ENCODE measurements at places on chromosomes 2 and 18.
A peak's percentile ranks its signal among the peaks of the same experiment; 100 is the strongest.

DNA sequence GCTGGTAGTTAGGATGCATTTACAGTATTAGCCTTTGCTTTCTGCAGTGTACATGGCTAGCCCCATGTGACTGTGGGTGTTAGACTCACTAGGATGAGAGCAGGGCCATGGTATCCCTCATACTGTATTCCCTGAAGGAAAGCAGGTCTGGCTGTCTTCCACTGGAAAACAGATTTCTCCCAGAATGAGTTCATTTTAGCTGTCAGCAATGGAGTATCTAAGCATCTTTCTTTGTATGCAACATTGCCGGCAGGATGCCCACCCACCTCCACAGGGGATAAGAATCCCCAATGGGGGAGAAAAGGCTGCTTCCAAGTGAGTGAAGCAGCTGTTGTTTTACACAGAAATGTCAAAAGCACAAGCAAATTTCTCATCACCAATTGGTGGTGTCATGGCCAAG lies 142.7 kb upstream of the KLHL14 start:
- no peak for DNase-seq

- no peak for DNase-seq
These were observed 13.5 kb downstream of the ALPK2 start for GRCh38 chr18:58615140-58616132.

- no peak for DNase-seq
These were observed 175.1 kb downstream of the FAM210A start for GRCh38 chr18:13551305-13551603.

DNA sequence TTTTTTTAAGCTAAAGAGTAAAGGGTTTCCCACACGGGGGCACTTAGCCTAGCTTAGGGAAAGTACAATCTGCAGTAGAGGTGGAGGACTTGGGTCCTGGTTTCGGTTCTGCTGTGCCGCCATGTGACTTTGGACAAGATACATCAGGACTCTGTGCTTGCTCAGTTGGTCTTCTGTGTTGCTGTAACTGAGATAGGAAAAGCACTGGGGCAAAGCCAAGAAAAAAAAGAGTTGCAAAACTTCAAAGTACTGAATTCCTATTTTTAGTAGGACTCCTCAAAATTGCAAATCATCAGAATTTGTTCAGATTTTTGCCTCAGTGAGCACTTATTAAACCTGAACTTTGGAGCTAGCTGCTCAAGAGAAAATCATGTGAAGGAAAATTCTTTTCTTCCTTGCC lies 96.3 kb upstream of the STON1 start:
- DNase-seq = no peak

- DNase-seq = no peak
These were observed 531.2 kb downstream of the NYAP2 start for GRCh38 chr2:225930687-225931086.

DNA sequence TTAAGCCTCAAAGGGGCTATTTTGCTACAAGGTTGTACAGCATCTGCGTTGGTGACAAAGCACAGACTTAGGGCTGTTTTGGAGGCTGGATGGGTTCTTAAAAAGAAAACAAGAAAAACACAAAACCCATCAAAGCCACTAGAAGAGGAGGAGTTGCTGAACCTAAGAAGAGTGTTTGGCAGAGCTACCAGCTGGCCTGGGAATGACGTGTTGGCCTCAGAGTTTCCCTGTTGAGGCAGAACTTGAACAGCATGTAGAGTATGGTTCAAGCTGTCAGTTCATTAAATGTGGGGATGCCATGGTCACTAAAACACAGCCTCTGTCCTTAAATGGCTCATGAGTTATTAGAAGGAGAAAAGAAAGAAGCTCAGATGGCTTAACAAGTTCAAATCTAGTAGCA lies 162.5 kb downstream of the TTC32 start:
- no peak for DNase-seq

- no peak for DNase-seq
These were observed 2.9 kb downstream of the UGT1A7 start for GRCh38 chr2:233684640-233685039.

DNA sequence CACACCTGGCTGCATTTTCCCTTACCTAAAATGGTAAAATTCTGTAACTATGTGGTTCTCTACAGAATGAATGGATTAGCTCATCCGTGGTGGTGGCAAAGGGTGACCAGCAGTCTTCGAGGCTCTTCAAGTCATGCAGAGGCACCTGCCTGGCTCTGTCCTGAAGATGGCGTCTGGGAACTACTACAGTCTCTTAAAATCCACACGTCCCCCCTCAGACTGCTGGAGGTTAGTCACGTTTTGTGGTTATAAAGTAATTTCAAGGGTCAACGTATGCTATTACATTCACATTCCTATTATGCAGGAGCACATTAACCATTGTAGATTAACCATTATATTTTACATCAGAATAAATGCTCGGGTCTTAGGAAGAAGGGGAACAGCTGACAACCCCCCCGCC lies 616.7 kb downstream of the GALR1 start:
- DNase-seq = no peak

DNA sequence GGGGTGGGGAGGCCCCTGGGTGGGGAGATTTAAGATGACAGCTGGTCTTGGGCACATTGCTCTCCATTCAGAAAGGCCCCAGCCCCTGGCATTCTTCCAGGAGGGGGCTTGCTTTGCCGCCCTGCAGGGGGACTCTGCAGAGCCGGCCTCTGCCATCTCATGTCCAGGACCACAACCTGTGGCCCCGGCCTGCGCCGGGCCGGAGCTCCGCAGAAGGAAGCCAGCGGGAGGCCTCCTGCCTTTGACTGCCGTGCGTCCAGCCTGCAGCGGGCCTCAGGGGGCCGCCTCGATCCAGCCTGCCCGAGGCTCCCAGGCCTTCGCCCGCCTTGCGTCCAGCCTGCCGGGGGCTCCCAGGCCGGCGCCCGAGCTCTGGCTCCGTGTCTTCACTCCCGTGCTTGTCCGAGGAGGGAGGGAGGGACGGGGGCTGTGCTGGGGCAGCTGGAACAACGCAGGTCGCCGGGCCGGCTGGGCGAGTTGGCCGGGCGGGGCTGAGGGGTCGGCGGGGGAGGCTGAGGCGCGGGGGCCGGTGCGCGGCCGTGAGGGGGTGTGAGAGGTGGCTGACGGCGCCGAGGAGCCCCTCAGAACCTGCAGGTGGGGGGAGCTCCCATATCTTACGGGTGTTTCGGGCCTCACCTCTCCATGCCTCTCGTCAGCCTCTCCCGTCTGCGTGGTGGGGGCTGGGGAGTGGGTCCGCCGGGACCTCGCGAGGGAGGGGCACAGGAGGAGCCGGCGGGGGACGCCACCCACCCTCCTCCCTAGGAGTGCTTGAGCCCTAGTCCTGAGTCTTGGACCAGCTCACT lies 20.4 kb downstream of the GPC1 start:
- DNase-seq = no peak

GRCh38 chr18:12463191-12463590 lies 55.5 kb downstream of the PRELID3A start:
- DNase-seq = no peak

DNA sequence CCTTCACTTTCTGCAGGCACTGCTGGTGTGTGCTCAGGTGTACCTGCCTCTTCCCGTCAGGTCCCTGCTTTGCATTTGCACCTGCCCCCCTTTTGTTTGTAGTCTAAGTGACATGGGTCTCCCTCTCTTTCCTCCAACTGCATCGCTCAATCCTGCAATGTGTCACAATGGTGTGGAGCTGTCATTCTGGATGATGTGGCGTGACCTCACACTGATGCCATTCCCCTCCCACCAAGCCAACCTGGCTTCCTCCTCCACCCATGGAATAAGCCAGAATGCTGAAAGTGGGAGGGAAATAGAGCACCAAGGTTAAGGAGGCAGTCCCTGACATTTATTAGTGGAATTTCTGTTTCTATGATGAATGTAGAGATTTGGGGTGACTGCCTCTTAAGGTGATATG lies 156.7 kb downstream of the ZBTB7C start:
- no peak for DNase-seq

DNA sequence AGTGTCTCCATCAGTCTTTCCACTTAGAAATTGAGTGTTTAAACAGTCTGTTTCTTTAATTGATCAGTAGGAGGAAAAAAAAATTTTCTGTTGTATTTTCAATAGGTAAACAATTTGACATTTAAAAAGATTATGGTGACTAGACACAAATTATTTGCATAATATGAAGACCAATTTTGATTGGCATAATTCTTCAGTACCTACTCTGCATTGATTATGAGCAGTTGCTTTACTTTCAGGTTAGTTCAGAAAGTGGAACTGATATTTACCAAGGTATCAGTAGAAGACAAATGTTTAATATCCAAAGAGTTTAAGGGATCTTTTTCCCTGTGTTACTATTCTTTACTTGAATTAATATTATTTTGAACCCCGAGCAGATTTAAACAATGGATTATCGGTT lies 2.6 kb downstream of the ADAM23 start:
- no peak for DNase-seq

DNA sequence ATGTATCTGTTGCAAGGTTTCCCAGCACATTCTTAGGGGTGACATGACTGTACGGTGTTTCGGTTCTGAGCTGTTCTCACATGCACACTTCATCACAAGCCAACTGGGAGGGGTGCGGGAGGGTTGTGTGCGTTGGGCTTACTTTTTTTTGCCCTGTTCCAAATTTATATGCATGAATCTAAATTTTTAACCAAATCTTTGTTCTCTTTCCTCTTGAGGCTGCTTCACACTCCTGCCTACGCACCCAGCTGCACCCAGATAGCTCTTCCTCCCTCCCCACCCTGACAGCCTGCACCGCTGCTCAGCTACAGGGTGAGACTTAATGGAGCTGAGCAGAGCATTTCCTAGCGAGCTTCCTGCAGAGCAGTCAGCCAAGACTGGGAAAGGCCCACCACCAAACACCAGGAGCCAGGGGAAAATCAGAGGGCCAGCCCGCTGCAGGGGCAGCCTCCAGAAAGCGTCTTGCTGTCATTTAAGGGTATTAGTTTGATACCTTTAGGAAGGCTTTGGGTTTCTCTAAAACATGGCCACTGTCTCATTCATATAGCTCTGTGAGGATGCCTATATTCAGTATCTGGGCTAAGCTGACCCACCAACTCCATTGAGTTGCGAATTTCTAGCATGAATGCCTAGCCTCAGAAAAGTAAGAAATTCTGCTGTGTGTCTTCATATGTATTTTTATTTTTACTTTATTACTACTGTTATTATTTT lies 84.5 kb downstream of the POU3F3 start:
- no peak for DNase-seq

GRCh38 chr2:102063487-102063911 lies 71.7 kb downstream of the IL1R2 start:
- DNase-seq = no peak

- DNase-seq = no peak
These were observed 66.5 kb downstream of the TCF7L1 start for GRCh38 chr2:85199698-85200097.

DNA sequence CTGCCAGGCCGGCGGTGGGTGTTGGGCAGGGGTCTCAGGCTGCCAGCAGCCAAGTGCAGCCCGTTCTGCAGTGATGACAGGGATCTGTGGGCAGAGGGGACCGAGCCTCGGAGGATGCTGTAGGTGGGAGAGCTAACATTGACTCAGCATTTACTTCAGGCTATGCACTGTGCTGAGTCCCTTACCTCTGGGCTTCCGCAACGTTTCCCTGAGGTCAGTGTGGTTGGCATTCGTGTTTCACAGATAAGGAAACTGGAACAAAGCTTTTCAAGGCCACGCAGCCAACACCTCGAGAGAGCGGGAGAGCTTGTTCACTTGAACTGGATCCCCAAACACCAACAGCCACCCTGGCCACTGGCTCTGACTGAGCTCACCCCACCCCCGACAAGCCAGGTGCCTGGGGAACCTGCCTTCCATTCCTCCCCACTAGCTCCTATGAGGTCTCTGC lies 839 bp upstream of the GPR148 start:
- peak; percentile 89 for DNase-seq

- DNase-seq = no peak
These were observed 71.7 kb upstream of the SKOR2 start for GRCh38 chr18:47323158-47323557.

DNA sequence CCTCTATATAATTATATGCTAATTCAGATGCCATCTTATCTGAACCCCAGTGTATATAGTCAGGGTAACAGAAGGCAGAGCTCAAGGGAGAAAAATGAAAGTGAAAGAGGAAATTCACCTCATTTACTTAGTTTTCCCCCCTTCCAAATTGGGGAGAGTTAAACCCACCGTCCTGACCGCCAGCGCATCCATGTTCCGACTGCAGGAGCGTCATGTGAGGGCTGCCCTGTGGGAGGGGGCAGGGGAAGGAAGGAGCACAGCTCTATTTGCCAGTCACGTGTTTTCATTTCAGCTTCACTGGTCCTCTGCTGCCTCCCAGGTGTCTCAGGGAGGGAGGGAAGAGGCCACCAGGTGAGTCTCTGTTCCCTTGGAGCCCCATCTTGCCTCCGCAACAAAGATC lies 13.2 kb downstream of the CNNM4 start:
- DNase-seq = no peak

DNA sequence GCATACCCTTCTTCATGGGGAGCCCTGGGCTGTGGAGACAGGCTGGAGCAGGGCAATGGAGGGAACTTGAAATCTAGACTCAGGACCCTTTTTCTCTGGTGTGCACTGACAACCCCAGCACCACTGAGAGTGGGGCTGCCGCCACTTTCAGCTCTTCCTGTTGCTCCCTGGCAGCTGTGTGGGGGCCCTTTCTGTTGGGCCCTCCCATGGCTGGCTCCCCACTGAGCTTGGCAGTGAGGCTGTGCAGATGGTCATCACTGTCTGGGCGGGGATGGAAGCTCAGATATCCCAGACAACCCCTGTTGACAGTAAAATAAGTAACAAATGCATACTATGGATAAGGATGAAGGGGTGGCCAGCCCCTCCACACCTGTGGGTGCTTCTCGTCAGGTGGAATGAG lies 6.7 kb downstream of the MYO7B start:
- no peak for DNase-seq

DNA sequence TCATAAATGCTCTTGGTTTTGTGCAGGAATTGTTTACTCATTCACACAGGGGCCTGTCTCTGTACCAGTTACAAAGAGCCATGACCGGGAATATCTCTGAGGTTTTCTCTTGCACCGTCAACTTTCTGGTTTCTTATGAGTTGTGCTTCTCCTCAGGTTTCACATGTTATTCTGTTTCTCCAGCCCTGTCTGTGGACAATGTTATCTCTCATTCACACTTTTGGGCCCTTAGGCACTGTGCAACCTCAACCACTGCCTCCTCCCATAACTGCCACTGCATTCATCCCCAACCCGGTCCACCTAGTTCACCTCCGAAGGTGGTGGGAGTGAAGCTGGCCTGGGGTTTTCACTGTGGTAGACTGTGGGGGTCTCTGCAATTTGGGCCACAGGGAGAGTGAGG lies 22.5 kb upstream of the NEDD4L start:
- no peak for DNase-seq

GRCh38 chr18:79367989-79368388 lies 27.7 kb upstream of the NFATC1 start:
- DNase-seq = no peak

- no peak for DNase-seq
These were observed 97.0 kb upstream of the ATL2 start for GRCh38 chr2:38474021-38474456.

Measured in hematopoietic multipotent progenitor cell (in vitro differentiated cells).